Caudate nucleus (tissue), 63 donors: ENCODE measurements at places on chromosomes 3 and 15.

- no peak for DNase-seq
Measured at GRCh38 chr3:100615684-100616083, 6.3 kb downstream of the ADGRG7 start.

GRCh38 chr3:70096376-70097066 lies 97.0 kb downstream of the SAMMSON start:
- no peak for DNase-seq

- no peak for DNase-seq
Measured at GRCh38 chr3:194325424-194326153, 25.5 kb downstream of the CPN2 start.

- no peak for DNase-seq
Measured at GRCh38 chr3:119084371-119085069, 49.9 kb upstream of the IGSF11 start.

- no peak for DNase-seq
Measured at GRCh38 chr3:108345492-108346205, 49.3 kb downstream of the HHLA2 start.

DNA sequence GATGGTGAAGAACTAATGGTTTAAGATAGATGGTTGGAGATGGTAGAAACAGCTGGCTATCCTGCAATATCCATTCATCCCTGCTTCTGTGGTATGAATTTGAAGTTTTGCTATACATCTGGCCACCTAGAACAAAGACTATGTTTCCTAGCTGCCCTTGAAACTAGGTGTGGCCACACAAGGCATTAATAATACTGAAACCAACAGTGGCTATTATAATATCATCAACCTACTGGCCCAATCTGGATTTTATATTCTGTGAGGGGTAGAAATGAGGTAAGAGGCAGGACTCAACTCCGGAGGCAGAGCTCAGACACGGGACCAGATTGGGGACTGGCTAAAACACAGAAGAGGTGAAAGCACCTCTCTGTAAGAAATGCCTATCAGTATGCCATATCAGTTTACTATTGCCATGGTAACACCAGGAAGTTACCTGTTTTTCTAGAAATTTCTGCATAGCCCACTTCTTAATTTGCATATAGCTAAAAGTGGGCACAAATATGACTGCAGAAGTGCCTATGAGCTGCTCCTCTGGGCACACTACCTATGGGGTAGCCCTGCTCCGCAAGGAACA lies 8.4 kb downstream of the IFT80 start:
- no peak for DNase-seq

GRCh38 chr3:130529486-130530215 lies 12.7 kb downstream of the COL6A6 start:
- DNase-seq: no peak

DNA sequence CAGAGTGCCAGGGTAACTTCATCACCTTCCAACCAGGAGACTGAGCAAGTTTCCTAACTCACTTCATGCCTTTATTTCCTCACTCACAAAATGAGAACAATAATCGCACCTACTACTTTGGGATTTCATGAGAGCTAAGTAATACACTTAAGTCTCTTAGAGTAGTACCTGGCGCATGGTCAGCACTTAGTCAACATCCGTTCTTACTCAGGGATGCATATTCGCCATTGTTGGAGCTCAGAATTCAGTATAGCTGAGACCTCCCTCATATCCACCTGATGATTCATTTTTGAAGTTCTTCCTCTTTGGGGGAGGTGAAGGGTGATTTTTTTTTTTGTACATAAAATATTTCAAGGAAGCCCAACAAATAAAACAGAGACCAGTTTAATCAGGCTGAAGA lies 188.2 kb downstream of the AGBL1 start:
- DNase-seq: no peak

GRCh38 chr3:194865615-194866014 lies 179.9 kb downstream of the FAM43A start:
- DNase-seq: no peak

- no peak for DNase-seq
Measured at GRCh38 chr3:165874663-165875489, 37.7 kb upstream of the BCHE start.

GRCh38 chr3:27349832-27350231 lies 19.4 kb downstream of the NEK10 start:
- no peak for DNase-seq

GRCh38 chr3:53181024-53181371 lies 20.0 kb downstream of the PRKCD start:
- DNase-seq: no peak

DNA sequence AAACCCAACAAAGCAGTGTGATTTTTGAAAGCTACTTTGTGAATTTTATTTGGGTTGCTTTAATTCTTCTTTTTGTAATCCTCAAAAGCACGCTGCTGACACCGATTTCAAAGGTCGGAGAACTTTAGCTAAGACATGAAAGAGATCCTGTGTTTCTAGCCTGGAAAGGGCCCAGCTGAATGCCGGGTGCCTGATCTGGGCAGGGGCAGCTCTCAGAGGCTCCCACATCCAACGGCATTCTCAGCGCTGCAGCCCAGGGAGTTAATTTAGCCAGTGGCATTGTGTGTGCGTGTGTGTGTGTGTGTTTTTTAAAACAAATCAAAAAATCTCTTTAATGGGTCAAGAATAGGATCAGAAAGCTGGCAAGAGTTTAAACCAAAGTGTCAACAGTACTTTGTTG lies 6.6 kb downstream of the RBP1 start:
- DNase-seq: peak; percentile 46

DNA sequence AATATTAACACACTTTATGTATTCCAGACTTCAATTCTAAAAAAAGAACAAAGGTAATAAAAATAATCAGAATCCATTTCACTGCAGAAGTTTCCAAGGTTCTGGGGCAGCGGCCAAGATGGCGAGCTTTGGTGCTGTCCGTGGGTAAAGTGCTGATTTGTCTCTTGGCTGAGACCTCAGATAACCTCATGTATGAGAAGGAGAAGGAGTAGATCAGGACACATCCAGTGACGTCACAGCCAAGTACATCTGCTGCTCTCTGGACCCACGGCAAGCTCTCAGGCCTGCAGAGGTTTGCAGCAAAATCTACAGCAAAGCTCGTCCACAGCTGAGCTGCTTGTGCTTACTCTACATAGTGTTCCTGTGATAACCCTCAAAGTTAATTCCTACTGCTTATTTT lies 165.7 kb downstream of the MAGI1 start:
- DNase-seq: no peak
